ENCODE measurements at places on chromosomes 4 and X.

GRCh38 chr4:53014881-53015280, 152.8 kb downstream of the RASL11B start:
- DNase-seq: no peak

GRCh38 chr4:109649872-109650271, 53.4 kb downstream of the CASP6 start:
- no peak for DNase-seq

DNA sequence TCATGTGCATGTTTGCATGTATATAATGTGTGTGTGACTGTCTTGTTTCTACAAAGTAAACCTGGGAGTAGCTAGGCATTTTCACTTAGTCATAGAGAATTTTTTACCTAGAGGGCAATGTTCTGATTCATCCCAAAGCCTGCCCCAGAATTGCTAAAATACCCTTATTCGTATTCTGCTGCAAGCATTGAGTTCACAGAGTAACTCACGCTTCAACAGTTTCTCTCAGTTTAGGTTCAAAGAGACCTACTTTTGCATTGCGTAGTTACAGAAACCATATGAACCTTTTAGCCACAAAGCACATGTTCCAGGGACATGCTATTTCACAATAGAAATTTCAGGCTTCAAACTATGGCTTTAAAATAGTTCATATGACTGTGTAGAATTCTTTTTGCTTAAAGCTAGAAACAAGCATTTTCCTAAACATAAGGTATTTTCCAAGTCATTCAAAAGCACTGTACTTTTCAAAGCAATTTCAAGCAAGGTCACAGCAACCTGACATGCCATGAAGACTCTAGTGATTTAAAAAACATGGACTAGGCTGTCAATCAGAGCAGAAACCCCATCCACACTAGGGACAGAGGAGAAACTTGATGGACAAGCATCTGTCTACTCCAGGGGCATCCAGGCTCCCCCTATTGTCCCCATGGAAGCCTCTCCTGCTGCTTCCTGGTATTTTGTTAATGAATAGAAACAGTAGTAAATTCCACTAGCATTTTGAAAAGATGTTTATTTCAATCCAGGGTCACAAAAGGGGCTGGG, 81.5 kb upstream of the MAPK10 start:
- no peak for DNase-seq

DNA sequence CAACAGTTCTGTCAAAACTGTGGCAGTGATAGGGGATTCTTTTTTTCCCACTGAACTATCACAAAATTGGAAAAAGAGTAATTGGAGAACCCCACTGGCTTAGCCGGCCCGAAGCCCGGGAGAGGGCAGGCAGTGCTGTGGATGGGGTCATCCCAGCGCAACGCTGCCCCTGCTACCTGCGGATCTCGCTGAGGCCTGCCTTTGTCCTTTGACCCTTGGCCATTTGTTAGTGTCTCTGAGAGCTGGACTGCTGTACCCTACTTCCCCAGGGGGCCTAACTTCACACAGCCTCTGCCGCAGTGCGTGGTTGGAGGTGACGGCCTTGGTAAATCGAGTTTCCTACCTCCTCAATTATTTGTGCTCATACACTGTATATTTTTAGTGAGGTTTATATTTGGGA, 43.0 kb upstream of the MSANTD1 start:
- DNase-seq: no peak

- DNase-seq: no peak
Measured at GRCh38 chr4:6471307-6472007, 957 bp downstream of the PPP2R2C start.

DNA sequence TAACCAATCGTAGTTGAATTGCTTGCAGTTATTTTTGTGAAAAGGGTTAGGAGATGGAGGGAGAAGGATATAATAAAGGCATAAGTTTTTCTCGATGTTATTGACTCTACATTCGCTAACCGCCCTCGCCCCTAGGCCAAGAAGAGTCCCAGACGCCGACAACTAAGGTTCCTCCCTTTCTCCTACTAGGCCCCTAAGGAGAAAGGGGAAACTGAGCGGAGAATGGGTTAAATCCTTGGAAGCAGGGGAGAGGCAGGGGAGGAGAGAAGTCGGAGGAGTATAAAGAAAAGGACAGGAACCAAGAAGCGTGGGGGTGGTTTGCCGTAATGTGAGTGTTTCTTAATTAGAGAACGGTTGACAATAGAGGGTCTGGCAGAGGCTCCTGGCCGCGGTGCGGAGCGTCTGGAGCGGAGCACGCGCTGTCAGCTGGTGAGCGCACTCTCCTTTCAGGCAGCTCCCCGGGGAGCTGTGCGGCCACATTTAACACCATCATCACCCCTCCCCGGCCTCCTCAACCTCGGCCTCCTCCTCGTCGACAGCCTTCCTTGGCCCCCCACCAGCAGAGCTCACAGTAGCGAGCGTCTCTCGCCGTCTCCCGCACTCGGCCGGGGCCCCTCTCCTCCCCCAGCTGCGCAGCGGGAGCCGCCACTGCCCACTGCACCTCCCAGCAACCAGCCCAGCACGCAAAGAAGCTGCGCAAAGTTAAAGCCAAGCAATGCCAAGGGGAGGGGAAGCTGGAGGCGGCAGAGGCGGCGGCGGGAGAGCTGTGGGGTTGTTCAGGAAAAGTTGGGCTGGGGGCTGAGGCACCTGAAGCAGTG, 5.9 kb downstream of the ATOH1 start:
- DNase-seq: no peak

DNA sequence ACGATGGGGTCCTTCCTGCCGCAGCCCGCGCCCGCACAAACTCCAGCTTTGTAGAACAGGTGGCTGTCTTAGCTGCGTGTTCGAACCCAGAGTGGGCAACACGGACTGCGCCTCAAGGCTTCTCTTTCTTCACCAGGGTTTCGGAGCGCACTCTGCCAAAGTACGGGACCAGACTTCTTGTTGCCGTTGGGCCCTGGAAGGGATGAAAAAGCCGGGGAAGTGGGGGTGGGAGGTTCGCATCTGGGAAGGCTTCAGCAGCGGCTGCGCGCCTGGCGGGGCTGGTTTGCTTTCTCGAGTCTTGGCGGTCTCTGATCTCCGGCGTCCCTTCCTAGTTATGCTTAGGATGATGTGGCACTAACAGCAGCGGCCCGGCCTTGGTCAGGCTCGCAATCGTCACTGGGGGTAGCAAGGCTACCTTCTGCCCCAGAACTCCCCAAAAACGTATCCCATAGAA, 673 bp downstream of the PARM1 start:
- no peak for DNase-seq

DNA sequence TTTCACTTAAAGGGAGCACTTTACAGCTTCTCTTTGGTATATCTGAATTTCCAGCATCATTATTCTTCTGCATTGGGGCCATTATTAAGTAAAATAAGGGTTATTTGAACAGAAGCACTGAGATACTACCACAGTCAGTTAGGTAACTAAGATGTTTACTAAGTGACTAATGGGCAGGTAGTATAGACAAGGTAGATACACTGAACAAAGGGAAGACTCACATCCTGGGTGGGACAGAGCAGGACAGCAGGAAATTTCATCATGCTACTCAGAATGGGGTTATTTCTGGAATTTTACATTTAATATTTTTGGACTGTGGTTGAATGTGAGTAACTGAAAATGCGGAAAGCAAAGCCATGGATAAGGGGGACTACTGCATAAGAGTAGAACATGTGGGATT, 316.0 kb downstream of the CCSER1 start:
- DNase-seq: no peak

DNA sequence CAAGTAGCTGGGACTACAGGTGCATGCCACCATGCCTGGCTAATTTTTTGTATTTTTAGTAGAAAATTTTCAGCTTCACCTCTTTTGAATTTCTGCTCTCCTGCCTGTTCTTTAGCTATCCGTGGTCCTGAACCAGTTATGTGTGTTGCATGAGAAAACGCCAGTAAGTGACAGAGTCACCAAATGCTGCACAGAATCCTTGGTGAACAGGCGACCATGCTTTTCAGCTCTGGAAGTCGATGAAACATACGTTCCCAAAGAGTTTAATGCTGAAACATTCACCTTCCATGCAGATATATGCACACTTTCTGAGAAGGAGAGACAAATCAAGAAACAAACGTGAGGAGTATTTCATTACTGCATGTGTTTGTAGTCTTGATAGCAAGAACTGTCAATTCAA, 13.9 kb downstream of the ALB start:
- DNase-seq: no peak

- DNase-seq: no peak
Measured at GRCh38 chrX:150542846-150543229, 25.6 kb upstream of the MTM1 start.

DNA sequence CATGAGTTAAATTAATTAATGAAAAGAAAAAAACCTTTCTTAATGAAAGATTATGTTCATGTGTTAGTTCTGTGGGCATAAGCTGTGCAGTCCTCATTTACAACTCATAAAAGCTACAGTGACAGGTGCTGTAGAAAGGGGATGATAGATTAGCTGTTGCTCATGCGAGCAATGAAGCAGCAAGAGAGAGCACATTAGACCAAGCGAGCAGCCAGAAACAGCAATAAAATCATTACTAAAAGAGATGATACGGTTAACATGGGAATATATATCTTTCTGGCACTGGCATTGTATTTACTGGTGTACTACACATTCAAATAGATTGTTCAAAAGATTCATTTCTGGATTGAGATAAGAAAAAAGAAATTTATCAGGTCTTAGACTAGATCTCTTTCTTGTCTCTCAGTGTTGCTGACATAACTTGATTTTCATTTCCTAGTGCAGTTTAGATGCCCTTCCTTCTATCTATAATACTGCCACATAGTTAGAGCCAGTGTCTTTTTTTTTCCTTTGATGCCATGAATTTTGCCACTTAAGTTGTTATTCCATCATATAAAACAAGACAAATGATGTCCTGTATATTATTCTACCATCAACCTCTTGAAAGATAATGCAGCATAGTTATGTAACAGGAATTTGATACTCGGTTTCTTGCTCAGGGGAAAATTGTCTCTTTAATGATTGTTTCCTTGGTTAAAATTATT, 164.6 kb downstream of the BANK1 start:
- no peak for DNase-seq

DNA sequence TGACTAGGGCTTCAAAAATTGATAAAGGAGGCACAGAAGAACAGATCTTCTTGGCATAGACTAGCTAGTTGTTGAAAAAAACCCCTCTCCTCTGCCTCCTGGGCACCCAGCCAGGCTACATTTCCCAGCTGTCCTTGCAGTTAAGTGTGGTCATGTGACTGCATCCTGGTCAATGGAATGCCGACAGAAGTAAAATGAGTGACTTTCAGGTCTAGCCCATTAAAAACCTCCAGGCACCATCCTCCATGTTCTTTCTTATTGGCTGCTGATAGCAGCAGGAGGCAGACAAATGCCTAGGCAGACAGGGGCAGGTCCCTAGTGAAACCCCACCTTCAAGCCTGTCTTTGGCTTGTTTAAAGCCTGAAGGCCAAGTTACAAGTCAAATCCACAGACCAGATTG, 35.3 kb downstream of the ATXN3L start:
- no peak for DNase-seq

DNA sequence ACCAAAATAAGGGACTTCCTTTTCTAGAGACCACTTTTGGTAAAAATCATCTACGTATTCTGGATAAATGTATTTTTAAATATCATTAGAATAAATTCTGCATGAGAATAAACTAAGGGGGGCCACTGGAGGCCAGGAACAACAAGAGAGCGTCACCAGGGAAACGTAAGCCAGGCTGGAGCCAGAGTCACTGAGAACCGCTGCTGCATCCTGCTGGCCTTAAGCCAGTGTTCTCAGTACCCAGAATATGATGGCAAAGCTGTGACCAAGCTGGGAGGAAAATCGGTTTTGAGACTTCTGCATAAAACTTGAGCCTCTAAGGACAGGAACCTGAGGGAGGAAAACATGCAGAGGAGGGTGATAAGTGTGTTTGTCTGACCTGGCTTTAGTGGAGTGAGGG, 63.0 kb upstream of the FAM9A start:
- DNase-seq: no peak

DNA sequence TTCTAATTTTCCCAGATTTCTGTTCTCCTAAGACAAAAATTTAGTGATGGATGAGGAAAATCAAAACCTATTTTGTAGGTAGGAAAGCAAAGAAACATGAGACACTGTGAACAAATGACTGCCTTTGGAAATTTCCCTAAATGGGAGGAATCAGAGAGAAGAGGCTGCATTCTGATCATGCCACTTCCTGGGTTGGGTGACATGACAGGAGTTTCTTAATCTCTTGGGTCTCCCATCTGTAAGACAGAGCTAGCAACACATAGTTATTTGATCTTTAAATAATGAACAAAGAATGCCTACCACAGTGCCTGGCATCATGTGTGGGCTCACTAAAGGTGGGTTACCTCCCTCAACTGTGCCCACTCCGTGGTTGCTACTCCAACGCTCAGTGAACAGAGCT, 57.1 kb downstream of the CCDC149 start:
- no peak for DNase-seq

DNA sequence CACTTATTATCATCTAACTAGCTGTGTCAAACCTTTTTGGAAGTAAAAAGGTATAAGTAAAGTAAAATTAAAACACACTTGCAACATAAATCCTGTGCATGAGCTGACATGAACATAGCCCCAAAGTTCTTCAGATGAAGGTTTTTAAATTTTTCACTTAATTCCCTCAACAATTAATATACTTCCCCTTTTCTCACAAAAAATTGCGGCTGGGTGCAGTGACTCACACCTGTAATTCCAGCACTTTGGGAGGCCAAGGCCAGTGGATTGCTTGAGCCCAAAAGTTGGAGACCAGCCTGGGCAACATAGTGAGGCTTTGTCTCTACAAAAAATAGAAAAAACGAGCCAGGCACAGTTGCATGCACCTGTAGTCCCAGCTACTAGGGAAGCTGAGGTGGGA, 16.8 kb downstream of the RASGEF1B start:
- no peak for DNase-seq

DNA sequence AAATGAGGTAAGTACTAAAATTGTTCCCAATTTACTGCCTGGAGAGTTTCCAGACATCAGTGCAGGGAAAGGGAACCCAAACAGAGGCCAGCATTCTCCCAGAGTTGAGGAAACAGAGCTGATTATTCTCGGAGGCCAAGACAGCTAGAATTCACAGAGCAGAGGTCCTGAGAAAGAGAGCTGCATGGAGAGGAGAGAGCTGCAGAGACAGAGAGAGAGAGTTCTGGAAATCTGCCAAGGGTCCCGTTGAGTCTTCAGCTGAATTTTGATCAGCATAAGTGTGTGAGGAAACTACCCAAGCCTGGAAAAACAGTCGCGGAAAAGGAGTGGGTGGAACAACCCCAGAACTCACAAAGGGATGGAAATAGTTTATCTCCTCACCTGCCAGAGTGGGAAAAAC, 43.8 kb upstream of the GPR173 start:
- DNase-seq: no peak

DNA sequence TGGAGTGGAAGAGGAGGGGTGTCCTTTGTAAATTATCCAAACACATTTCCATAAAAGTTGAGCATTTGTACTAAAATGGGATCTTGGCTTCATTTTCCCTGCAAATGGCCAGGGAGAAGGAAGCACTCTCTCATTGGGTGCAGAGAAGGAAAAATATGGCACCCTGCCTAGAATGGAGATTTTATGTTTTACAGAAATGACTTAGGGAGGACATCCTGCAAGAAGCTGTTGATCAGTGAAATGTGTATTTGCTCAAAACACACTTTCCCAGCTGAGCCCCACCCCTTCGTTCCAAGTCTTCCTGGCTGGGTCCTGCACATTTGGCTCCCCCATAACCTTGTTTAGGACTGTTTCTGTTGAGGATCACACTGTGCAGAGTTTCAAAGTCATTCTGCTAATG, 213.5 kb upstream of the TAPT1 start:
- no peak for DNase-seq

Data from T-helper 9 cell (primary cell).